ENCODE measurements at places on chromosomes 1 and 21. TPM values are rescaled to one million over a fixed set of nuclear protein-coding genes. Genes with fewer than 3 reads are reported as not detected.
A peak's percentile ranks its signal among the peaks of the same experiment; 100 is the strongest.

LINGO4 gene
- total RNA-seq, result not detected

ATP5PF gene
- total RNA-seq, result 185 TPM

DENND2D gene
- total RNA-seq, result not detected

TSPAN1 gene
- total RNA-seq, result not detected

DNA sequence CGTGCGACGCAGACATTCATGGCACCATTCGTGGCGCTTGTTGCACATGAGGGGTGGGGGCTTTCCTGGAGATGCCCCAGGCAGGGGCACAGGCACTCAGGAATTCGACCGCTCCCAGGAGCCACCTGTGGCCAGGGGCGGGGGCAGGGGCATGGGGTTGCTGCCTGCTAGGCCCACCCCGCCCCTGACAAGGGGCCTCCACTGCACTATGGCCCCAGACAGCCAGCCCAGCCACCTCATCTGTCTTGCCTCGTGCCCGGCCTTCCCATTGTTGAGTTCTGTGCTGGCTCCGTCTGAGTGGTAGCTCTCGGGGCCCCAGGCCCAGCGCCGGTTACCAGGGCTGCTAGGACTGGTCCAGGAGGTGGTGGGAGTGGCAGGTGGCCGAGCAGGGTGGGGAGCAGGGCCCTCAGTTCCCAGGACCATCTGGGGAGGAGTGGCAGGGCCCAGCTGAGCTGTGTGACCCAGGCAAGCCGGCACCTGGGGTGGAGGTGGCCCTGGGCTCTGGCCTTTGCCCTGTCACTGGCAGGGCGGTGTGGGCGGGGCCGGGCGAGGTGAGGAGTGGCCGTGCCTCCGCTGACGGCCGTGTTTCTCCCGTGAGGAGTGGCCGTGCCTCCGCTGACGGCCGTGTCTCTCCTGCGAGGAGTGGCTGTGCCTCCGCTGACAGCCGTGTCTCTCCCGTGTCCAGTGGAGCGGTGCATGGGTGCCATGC lies 1.9 kb downstream of the PLCH2 start:
- no peak overlapping the region for H3K27ac ChIP-seq
- H3K27me3 ChIP-seq, result no peaks in the 10 kb centered on the region
- H3K4me3 ChIP-seq, result no peak overlapping the region
- peaks cover 13% of the 10 kb centered on the region for H3K4me1 ChIP-seq
- no peaks in the 10 kb centered on the region for H3K36me3 ChIP-seq
- no peak for DNase-seq

DNA sequence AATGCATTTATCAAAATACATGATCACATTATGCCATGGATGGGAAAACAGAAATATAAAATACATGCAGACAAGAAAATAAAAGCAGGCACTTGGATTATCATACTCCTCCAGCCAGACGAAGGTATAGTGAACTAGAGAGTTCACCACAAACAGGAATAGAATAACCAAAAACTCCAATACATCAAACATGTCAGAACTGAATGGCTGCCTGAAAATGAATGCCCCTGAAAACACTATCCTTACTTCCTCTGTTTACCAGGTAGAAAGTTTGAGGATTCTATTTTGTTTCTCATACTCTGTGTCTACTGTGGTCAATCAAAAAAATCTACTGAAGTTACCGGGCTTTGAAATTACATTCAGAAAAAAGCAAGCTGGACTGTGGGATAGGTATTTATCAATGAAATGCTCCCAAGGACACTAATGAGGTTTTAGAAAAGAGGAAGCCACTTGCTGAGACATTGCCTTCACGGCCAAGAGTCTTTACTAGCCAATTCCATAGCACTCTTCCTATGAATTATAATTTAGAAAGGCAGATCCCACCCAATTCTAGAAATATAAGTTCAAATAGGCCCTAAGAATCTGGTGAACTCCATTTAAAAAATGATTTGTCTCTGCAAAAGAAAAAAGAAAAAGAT lies 197.7 kb downstream of the SMYD3 start:
- DNase-seq, result no peak
- H3K27me3 ChIP-seq, result no peaks in the 10 kb centered on the region
- H3K36me3 ChIP-seq, result no peaks in the 10 kb centered on the region
- H3K4me3 ChIP-seq, result no peak overlapping the region

GRCh38 chr1:116232989-116233514 lies 121.9 kb downstream of the MAB21L3 start:
- H3K4me3 ChIP-seq, result no peak overlapping the region
- no peaks in the 10 kb centered on the region for H3K27me3 ChIP-seq
- peak overlapping the region; percentile 59 for H3K27ac ChIP-seq

- no peak for DNase-seq
- no peaks in the 10 kb centered on the region for H3K36me3 ChIP-seq
- no peaks in the 10 kb centered on the region for H3K4me1 ChIP-seq
- H3K27me3 ChIP-seq, result no peaks in the 10 kb centered on the region
- no peak overlapping the region for H3K27ac ChIP-seq
- H3K4me3 ChIP-seq, result no peak overlapping the region
These were observed 164.9 kb downstream of the ST6GALNAC3 start for GRCh38 chr1:76239470-76239918.
